ENCODE measurements at places on chromosomes 3 and 15. TPM values are rescaled to one million over a fixed set of nuclear protein-coding genes. Genes with fewer than 3 reads are reported as not detected.

Gene CNTN6
- total RNA-seq: under 0.01 TPM

Gene FAM81A
- total RNA-seq: 1.4 TPM

Gene CHMP2B
- total RNA-seq: 49.9 TPM

Gene CCDC9B
- 8.5 TPM for total RNA-seq

Gene SI
- total RNA-seq: not detected

Gene CNTN3
- total RNA-seq: 0.13 TPM

Gene SMCO1
- not detected for total RNA-seq

Gene VWA5B2
- not detected for total RNA-seq

Gene EFCC1
- total RNA-seq: under 0.01 TPM

Gene SGO1
- 5.4 TPM for total RNA-seq

Gene AP3B2
- 1.4 TPM for total RNA-seq

Gene CGNL1
- total RNA-seq: 4.7 TPM

Gene GPR149
- not detected for total RNA-seq

Gene BOC
- total RNA-seq: 31.9 TPM

Gene ATG3
- 81.6 TPM for total RNA-seq

Gene CLEC3B
- total RNA-seq: 95.3 TPM
